Left lobe of liver (tissue), 2 donors: ENCODE measurements at places on chromosomes 11 and 22. TPM values are rescaled to one million over a fixed set of nuclear protein-coding genes. Genes with fewer than 3 reads are reported as not detected.
A peak's percentile ranks its signal among the peaks of the same experiment; 100 is the strongest.

FOLR3 gene
- total RNA-seq = 0.81 TPM

OR5A1 gene
- not detected for total RNA-seq

THOC5 gene
- total RNA-seq = 17.4 TPM

DNA sequence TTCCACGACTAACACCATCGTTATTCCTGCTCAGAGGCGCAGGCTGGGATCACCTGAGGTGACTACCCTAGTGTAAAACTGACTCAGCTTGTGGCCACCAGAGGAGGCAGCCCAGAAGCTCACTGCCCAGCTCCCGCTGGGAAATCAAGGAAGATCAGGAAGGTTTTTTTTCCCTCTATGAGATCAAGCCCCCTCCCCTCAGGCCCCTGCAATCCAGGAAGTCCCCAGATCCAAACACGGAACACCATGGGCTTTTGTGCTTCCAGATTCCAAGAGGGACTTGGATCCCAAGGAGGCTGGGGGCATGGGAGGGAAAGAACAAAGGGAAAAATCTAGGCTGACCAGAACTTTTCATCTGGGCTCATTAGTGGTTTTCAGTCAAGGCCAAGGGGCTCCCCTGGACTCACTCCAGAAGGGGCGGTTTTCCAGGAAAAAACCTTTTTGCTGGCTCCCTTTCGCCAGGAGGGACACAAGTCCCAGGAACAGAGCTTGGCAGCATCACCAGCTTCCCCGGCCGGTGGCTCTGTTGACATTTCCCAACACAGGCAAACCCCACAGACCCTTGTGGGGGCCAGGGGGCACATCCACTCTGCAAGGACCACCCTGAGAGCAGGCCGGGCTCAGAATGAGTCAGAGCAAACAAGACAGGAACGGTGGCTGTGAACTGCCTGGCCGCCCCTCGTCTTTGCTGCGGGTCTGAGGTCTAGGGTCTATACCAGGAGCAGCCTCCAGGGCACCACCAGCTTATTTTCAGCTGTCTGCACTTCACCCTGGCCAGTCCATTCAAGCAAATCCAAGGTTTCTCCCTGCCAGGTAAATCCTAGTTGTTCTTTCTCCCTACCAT is 36.8 kb downstream of the MYH9 start:
- DNase-seq = peak; percentile 72

- DNase-seq = no peak
Observed at GRCh38 chr11:92653454-92653853, 316.0 kb upstream of the MTNR1B start.

DNA sequence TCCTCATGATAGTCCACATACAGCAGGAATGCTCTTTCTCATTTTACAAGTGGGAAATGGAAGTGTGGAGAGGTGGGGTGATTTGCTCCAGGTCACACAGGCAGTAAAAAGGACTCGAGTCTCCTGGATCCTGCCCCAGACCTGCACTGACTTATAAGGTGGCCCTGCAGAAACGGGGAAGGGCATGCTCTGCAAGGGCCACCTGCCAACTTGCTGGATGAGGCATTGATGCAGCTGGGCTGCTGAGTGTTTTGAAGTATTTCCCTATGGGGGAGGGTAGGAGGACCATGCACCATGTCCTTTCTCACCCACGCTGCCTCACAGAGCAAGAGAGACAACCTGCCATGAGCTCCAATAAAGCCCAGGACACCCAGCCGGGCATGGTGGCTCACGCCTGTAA is 36.9 kb downstream of the OR6Q1 start:
- DNase-seq = no peak
